ENCODE measurements at places on chromosomes 11 and 22. TPM values are rescaled to one million over a fixed set of nuclear protein-coding genes. Genes with fewer than 3 reads are reported as not detected.

- DNase-seq: no peak
Measured at GRCh38 chr11:10379426-10379825, 74.6 kb downstream of the ADM start.

- no peak for DNase-seq
Measured at GRCh38 chr22:23246982-23247766, 66.9 kb downstream of the BCR start.

GRCh38 chr11:60966890-60967289 is 4.6 kb upstream of the CD6 start:
- no peak for DNase-seq

DNA sequence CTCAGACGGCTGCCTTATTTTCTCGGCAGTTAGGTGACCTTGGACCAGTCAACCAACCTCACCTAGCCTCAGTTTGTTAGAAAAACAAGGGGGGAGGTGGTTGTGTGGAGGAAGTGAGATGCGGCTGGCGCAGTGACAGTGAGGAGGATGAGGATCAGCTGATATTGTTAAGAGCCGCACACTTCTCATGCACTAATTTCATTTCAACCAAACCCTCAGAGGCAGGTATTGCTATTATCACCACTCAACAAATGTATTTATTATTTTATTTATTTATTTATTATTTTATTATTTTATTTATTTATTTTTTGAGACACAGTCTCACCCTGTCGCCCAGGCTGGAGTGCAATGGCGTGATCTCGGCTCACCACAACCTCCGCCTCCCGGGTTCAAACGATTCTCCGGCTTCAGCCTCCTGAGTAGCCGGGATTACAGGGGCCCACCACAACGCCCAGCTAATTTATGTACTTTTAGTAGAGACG is 2.1 kb downstream of the LGALS1 start:
- DNase-seq: no peak

- DNase-seq: peak; percentile 87
Measured at GRCh38 chr11:57798905-57799559, 37.4 kb downstream of the CTNND1 start.

DNA sequence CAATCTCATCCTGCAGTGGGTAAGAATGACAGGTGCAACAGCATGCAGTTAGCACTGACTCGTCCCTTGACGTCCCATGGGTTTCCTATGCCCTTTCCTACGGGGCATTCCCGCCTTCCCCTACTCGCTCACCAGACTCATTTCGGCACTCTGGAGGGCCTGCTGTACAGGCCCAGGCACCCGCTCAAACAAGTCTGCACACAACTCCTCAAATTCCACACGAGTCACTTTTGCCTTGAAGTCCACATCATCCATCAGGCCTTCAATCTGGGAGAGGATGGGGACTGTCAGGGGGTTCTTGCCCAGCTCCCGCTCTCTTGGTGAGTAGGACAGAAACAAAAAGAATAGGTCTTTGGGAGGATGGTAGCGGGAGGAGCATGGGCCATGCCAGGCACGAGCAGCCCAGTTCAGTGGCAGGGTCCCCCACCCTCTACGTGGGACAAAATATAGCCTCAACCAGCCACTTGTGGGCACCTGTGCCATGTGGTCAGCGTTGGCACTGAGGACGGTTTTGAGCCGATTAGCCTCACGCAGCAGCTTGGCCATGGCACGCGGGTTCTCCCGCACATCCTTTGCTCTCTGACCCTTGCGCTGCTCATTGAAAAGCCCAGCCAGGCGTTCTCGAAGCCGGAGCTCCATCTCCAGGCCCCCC is 4.7 kb downstream of the HYOU1 start:
- no peak for DNase-seq

GRCh38 chr11:19614370-19614940 is 98.2 kb upstream of the NAV2 start:
- DNase-seq: no peak

- peak; percentile 89 for DNase-seq
Measured at GRCh38 chr11:86244063-86244521, 461 bp upstream of the EED start.

- DNase-seq: no peak
Measured at GRCh38 chr11:34595391-34595790, 25.5 kb upstream of the EHF start.

DNA sequence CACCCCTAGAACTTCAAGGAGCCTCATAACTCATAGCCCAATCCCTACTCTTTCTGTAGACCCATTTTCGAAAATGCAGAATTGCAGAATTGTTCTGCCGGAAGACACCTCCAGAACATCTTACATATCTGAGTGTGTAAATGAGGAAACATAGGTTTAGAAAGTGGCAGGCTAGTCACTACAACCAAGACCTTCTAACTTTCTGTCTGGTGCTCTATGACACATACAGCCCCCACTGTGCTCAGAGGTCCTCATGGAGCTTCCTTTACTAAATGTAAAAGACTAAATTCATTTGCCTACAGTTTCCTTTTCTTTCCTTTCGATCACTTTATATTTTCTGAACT is 132.1 kb upstream of the DDI1 start:
- no peak for DNase-seq

DNA sequence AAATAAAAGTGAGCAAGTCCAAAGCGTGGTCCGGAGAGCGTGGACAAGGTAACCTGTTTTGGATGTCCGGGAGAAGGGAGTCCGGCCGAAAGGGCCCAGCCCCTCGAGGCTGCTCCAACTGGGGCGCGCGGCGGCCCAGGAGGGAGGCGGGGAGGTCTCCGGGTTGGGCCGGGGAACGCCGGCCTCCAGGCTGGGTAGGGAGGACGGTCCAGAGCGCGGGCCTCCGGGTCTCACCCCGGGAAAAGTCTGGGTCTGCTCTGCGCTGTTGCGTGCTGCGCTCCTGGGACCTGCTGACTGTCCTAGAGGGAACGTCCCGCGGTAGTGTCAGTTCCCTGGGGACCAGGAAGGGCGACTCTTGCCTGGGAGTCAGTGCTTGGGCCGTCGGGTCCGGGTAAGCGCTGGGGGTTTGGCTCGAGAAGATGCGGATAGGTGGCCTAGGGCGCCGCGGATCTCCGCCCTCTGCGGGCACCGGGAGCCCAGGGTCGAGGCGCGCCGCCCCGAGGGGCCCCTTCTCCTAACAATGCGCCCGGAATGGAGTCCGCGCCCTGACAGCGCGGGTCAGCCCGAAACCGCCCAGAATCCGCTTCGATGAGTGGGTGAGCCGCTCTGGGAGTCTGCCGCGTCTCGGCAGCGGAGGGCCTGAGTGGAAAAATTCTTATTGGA is 988 bp upstream of the FLI1 start:
- DNase-seq: no peak

GRCh38 chr11:68773521-68774193 is 22.3 kb upstream of the TESMIN start:
- DNase-seq: no peak

PDXP gene
- 24.5 TPM for total RNA-seq

FREY1 gene
- not detected for total RNA-seq

SMIM35 gene
- not detected for total RNA-seq

Data from colonic mucosa (tissue), 4 donors.